ENCODE measurements at places on chromosomes 6 and 20.

DNA sequence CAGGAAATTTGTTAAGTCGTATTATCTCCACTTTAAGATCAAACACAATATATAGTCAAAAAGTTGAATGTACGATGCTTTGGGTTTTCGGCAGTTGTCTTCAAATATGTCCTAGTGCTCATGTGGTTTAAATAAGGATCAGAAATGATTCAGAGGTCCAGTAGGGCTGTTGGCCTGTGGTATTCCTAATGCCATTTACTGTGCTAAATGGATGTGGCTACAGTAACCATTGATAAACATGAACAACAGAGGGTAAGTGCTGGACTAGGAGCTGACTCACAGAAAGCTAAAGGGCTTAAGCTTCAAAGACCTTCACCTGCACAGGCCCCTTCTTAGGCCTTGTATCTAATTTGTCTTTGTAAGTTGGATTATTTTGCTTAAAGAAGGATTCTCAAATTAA lies 80.5 kb upstream of the TPD52L1 start:
- DNase-seq: no peak

DNA sequence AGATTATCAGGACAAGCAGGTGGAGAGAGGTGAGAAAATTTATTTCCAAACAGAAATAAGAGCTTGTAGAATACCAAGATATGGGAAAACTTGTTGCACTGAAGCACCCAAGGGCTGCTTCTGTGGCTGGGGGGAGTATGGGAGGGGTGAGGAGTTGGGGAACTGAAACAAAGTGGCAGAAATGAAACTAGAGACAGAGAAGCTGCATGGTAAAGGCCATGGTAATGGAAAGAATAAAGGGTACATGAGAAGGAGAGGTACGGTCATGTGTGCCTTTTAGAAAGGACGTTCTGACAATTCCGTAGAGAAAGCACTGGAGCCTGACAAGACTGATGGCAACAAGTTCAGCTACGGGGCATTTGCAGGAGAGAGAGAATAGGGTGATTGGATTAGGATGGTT lies 51.6 kb upstream of the RIN2 start:
- DNase-seq: no peak

- DNase-seq: no peak
Measured at GRCh38 chr6:37940074-37940847, 120.7 kb downstream of the ZFAND3 start.

GRCh38 chr6:29376003-29376402 lies 912 bp upstream of the OR12D3 start:
- no peak for DNase-seq

DNA sequence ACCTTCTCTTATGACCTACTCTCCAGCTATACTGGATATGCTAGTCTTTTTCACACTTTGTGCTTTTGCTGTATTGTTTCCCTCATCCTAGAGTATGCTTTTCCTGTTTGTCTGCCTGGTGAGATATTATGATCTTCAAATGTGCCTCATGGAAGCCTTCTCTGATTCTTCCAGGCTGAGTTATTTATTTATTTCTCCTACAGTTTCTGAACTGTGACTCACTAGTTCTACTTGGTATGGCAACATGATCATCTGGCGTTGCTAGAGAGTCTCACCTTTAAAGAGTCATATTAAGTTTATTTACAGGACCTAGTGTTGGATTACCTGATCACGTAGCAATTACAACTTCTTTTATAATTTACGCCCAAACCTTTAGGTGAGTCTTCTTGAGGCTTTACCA lies 81.2 kb upstream of the HDAC2 start:
- no peak for DNase-seq

- no peak for DNase-seq
Measured at GRCh38 chr20:20489054-20489453, 121.2 kb downstream of the INSM1 start.

DNA sequence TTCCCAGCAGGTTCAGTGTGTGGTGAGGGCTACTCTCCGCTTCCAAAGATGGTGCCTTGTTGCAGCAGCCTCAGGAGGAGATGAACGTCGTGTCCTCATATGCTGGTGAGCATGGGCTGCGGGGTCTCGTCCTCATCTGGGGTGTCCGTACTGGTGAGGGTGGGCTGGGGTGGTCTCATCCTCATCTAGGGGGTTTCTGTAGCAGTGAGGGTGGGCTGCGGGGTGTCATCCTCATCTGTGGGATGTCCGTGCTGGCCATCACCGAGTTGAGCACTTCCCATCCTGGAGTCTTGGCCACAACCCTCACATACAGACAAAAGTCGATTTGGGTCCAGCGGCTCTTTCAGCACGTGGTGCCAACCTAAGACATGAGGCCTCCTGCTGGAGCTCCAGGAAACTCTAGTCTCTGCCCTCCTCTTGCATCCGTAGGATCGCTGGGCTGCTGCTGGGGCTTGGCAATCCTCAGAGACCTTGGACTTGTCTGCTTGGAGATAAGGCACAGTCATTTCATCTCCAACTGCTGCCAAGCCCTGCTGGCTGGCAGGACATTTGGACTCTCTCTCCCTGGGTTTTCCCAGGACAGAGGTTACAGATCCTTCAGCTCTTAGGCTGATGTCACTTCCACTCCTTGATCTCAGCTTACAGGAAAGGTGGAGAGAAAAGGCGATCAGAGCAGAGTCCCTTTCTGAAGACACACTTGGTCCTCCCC lies 160.4 kb downstream of the PACRG start:
- DNase-seq: no peak

- DNase-seq: no peak
Measured at GRCh38 chr6:48774276-48774675, 663.3 kb upstream of the PTCHD4 start.

DNA sequence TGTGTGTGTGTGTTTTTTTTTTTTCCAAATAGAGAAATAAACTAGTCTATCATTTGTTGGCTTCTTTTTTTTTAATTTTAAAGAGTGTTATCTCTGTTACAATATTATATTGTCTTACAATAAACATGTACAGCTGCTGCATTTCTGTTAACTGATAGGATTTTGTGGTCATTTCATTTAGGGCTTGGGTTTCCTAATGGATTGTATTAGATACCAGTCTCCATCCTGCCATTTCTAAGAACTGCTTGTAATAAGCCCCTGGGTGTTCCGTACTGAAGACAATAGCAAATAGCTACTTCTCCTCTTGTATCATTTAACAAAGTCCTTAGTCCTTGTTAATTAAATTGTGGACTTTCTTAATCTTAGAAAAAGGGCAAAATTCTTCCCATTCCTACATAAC lies 45.7 kb downstream of the SOBP start:
- DNase-seq: no peak

DNA sequence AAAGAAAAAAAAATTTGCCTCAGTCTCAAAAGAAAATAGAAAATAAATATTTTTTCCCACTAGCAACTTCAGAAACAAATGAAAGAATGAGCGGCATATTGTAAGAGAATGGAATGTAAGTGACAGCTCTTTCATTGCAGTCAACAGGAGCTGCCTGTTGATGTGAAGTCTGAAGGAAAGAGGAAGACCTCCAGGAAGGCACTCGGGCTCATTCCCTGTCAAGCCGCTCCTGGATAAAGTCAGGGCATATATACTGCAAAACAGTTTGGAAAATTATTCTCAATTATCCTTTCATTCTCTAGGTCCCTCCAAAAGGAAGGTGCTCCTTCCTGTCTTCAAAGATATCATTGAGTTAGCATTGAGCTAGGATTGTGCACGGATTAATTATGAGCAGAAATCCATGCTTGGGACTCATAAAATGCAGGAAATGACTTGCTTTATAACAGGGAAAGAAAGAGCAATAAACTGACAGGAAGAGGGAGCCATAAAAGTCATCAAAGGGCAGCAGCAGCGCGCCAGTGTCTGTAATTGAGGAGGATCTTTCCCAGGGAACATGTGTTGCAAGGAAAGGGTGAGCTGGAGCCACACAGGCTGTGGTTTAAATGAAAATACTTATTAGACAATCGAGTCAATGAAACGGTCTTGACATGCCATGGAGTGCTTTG lies 218.2 kb downstream of the C6orf118 start:
- no peak for DNase-seq

DNA sequence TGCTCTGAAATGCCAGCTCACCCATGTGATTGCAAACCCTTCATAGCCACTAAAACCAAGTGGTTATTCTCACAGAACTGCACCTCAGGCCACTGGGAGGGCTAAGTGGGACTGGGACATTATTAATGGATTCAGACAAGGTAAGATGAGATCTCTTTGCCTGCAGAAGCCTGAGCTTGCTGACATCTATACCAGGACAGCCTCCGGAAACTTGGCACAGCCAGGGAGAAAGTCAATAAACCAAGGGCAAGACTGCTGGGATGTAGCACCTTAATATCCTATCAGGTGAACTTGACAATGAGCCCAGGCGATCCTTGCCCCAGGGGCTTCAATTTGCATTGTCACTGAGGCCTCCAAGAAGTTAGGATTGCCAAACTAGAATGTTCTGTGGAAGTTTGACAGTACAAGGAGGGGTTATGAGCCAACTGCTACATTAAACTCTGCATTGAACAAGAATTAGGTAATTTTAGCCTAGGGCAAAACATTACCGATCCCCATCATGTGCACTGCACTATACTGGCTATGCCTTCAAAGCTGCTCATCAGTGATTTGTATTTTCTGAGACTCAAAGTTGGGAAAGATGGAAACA lies 60.1 kb upstream of the RALGAPA2 start:
- DNase-seq: no peak

GRCh38 chr6:168837254-168838036 lies 396.5 kb downstream of the SMOC2 start:
- DNase-seq: no peak

GRCh38 chr6:147664092-147664491 lies 155.6 kb downstream of the SAMD5 start:
- no peak for DNase-seq

GRCh38 chr6:108453601-108454185 lies 107.0 kb upstream of the FOXO3 start:
- DNase-seq: no peak

GRCh38 chr6:34772940-34773339 lies 15.6 kb downstream of the SNRPC start:
- no peak for DNase-seq

GRCh38 chr6:46815130-46815529 lies 21.9 kb downstream of the MEP1A start:
- DNase-seq: no peak

Measured in NCI-H510A (cell line).